ENCODE measurements at places on chromosomes 3 and 15.

- DNase-seq: no peak
These were observed 47.9 kb upstream of the ACKR4 start for GRCh38 chr3:132549169-132549568.

DNA sequence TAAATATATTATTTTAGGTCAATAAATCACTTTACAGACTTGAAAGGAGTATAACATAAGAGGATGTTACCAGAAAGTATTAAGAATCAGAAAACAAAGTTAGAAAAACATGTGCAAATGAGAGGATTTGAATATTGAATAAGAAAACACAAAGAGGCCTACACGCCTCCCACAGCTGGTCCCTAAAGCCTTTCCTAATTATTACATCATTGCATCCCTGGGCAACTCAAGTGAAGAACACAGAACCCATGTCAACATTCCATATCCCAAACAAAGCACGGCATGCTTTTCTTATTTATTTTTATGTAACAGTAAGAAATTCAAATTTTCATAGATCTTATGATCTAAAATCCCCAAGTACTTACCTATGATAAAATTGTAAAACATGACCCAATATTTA is 61.2 kb downstream of the HERC1 start:
- DNase-seq: no peak

DNA sequence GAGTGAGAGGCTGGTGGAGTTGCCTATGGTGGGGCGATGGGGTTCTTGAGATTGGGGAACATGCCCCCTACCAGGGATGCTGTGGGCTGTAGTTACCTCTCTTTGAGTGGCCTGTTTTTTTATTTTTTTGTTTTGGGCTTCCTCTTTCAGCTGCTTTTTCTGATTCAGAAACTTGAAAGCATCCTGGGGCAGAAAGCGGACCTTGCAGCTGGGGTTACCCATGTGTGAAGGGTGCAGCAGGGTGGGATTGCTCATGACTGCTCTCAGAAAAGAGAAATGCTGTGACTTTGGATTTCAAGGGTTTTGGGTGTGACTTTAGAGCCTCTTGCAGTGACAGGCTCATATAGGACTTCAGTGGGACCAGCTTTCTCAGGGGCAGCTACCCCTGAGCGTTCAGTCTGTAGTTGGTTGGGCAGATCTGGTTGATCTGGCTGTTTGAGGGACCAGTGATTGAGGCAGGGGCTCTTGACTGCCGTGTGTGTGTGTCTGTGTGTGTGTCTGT is 1.8 kb downstream of the LIMD1 start:
- DNase-seq: no peak

- DNase-seq: peak; percentile 73
These were observed 20.1 kb downstream of the RFT1 start for GRCh38 chr3:53109891-53110771.

- DNase-seq: no peak
These were observed 296.6 kb downstream of the NR2F2 start for GRCh38 chr15:96627031-96627568.

- no peak for DNase-seq
These were observed 54.4 kb downstream of the ISG20 start for GRCh38 chr15:88693191-88693590.

- no peak for DNase-seq
These were observed 805.8 kb downstream of the NAALADL2 start for GRCh38 chr3:175664911-175665310.

- no peak for DNase-seq
These were observed 89.5 kb downstream of the ZMAT3 start for GRCh38 chr3:178982137-178982536.

GRCh38 chr3:42229942-42230688 is 35.9 kb downstream of the CCK start:
- DNase-seq: peak; percentile 67

- DNase-seq: no peak
These were observed 21.8 kb upstream of the ATP13A5 start for GRCh38 chr3:193400304-193400703.

DNA sequence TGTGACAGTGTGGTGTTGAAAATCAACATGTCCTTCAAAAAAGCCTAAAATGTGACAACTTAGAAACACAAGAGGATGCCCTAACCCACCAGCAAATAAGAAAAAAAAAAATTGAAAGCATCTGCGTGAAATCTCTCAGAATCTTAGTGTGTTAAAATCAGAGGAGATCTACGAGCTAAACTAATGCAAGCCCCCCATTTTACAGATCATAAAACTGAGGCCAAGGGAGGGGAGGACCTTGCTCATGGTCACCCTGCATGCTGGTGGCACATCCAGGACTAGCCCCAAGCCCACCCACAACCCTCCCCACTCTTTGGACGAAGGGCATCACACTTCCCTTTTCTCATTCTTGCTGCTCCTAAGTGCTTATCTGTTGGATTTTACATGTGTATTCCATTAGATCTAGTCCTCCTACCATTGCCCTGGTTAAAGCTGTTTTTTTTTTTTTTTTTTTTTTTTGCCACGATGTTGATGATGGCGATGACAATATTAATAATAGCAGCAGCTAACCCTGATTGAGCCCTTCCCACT is 29.1 kb upstream of the NOX5 start:
- no peak for DNase-seq

DNA sequence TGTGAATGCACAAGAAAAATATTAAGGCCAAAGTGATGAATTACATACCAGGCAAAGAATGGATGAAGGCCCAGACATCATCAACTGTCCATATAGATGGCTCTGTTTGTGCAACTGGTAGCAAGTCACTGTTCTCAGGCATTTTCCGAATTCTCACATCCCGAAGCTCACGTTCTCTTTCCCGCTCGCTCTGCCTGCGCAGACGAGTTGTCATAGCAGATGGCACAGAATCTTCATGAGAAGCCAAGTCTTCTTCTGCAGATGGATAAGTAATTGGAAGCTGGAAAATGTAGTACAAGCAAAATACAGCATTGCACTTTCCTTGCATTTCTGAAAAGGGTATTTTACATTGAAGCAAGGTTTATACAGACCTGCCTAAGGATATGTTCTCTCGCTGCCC is 64.6 kb downstream of the GPR160 start:
- DNase-seq: no peak

DNA sequence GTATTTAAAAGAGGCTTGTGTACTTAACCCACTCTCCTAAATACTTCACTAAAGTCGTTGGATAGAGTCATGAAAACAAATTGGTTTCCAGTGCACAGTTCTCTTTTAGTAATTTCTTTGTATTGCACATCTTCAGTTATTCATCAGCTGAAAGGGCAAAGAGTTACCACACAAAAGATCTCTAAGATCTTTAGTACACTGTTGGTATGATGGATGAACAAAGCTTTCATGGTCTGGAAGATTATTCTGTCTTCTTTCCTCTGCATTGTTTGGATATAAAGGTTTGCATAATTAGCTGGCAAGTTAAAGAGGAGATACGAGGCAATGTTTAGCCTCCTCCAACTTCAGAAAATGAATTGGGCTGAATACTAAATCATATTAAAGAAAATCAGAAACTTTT is 40.5 kb downstream of the BCHE start:
- DNase-seq: no peak

GRCh38 chr15:42060797-42061196 is 33.6 kb downstream of the PLA2G4D start:
- DNase-seq: no peak

- no peak for DNase-seq
These were observed 22.8 kb upstream of the NOX5 start for GRCh38 chr15:68991723-68992122.

DNA sequence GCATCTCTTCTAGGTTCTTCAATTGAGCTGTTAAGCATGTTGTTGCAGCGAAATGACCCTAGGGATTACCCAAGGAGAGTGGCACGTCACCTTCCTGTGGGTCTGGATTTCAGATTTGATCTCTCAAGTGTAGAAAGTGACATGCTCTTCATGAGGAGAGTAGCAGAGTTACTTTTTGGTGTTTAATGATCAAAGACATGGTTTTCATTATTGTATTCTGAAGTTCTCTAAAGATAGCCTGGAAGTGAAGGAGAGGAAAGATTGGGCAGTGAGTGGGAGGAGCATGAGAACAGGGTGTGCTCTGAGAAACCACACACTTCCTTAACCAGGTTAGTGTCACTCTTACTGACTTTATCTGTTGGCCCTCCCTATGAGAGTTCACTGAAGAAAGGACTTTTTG is 153.6 kb downstream of the AKAP13 start:
- no peak for DNase-seq

GRCh38 chr15:29568840-29569532 is 253.3 kb downstream of the TJP1 start:
- DNase-seq: peak; percentile 10
